ENCODE measurements at places on chromosomes 11 and 22. TPM values are rescaled to one million over a fixed set of nuclear protein-coding genes. Genes with fewer than 3 reads are reported as not detected.

Gene CRYBA4
- not detected for total RNA-seq

Gene MRGPRX4
- not detected for total RNA-seq

Gene C11orf97
- not detected for total RNA-seq

Gene SPDYC
- total RNA-seq = not detected

Gene TST
- 34.4 TPM for total RNA-seq

Gene PHOX2A
- not detected for total RNA-seq

Gene GALNT18
- total RNA-seq = 1.4 TPM

Gene SLC29A2
- 0.29 TPM for total RNA-seq

All from placental pericyte (primary cell).